ENCODE measurements at places on chromosomes 7 and 10.

- DNase-seq = no peak
Measured at GRCh38 chr7:141202535-141202934, 128.7 kb downstream of the TMEM178B start.

DNA sequence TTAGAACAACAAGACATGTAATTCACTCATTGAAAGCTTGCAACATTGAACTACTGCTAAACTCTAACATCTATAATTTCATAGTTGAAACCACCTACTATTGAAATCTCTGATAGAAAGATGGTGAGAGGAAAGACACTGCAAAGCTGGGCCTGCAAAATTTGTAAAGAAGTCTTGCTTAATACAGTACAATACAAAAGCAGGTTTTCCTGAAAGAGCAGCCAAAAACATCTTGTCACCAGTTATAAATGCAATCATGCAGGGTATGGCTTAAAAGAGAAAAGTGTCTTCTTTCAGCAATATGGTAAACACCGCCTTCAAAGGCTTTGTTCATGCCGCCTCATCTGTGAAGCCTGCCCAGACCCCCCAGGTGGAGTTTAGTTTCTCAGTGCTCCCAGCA is 109.2 kb downstream of the ANK3 start:
- DNase-seq = no peak

DNA sequence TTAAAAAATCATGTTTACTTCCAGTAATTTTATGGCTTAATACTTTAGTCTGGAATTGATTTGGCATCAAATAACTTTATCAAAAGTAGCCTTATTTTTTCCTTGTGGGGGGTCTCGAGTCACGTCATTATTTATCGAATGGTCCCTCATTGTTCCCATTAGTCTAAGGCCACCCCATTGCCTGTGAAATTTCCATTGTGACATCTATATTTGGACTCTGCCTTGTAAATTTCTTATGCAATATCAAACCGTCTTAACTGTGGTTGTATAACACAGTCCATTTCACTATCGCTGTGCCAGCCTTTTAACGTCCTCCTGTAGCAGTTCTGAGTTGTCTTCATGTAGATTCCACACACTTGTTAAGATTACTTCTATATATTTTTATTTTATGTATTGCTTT is 103.9 kb upstream of the RET start:
- no peak for DNase-seq

DNA sequence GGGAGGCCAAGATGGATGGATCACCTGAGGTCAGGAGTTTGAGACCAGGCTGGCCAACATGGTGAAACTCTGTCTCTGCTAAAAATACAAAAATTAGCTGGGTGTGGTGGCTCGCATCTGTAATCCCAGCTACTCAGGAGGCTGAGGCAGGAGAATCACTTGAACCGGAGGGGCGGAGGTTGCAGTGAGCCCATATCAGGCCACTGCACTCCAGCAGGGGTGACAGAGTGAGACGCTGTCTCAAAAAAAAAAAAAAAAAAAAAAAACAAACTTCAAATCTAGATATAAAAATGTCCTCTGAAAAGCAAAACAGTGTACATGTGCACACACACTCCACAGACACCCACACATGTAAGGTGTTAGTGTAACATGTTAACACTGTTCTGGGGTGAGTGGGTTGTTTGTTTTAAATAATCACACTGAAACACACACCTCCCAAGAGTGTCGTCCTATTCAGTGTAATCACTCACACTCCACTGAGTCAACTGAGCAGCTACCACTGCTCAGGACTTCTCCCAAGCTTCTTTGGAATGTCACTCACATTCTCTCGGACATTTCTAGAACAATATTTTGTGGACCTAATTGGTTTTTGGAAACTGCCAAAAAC is 12.8 kb upstream of the RGS10 start:
- no peak for DNase-seq

DNA sequence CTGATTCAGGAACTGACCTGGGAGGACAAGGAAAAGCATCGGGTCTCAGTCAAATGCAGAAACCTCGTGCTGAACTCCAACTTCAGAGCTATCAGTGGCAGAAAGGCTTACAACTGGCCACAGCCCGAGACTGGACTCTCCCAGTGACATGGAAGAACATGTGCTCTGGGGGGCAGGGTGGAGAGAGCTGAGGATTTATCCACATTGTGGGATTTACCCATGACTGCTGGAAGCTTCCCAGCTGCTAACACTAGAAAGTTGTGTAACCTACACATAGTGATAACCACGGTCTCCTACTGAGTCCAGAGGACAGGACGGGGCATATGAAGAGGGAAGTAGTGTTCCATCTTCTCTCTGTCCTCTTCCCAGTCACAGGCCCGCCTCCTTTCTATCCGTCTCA is 103.4 kb downstream of the ITIH5 start:
- DNase-seq = no peak

DNA sequence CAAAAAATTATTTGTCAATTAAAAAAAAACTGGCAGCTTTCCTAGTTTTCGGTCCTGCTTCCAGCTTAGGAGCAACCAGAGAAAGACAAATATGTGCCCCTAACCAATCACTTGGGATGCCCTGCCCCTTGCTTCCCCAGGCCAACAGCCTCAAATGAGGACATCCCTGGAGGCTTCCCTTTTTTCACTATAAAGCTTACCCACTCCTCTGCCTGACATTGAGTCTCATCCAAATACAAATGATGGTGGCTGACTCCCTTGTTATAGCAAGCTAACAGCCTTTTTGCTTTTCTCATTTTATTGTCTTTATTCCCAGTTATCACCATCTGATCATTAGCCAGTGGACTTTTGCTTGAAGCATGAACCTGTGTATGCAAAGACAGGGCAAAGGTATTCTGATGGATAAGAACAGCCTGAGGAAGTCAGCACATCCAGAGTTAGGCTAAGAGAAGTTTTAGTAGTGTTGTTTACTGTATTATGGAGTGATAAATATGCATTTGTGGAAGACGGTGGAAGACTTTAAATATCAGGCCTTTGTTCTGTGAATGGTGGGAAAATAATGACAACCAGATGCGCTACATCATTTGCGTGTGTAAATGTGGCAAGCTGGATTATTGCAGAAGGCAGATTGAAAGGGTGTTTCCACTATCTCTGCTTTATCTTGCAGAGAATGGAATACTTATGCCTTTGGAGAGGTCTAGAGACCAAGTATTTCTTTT is 1.7 kb upstream of the CCM2 start:
- no peak for DNase-seq

DNA sequence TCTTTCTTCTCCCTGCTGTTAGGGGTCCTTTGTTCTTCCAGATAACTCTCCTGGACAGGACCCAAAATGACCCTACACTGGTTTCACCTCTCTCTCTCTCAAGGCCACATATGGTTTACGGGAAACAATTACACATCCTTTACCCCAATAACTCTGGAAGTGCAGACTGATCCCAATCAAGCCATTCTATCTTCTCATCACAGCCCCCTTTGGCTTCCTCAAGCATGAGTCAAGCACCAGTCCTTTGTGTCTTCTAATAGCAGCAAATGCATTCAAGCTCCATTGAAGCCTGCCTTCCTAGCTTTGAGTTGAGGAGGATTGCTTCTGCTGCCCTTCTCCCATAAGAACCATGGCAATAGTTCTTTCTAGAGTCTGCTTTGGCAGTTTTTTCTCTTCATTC is 20.2 kb downstream of the C10orf67 start:
- no peak for DNase-seq

DNA sequence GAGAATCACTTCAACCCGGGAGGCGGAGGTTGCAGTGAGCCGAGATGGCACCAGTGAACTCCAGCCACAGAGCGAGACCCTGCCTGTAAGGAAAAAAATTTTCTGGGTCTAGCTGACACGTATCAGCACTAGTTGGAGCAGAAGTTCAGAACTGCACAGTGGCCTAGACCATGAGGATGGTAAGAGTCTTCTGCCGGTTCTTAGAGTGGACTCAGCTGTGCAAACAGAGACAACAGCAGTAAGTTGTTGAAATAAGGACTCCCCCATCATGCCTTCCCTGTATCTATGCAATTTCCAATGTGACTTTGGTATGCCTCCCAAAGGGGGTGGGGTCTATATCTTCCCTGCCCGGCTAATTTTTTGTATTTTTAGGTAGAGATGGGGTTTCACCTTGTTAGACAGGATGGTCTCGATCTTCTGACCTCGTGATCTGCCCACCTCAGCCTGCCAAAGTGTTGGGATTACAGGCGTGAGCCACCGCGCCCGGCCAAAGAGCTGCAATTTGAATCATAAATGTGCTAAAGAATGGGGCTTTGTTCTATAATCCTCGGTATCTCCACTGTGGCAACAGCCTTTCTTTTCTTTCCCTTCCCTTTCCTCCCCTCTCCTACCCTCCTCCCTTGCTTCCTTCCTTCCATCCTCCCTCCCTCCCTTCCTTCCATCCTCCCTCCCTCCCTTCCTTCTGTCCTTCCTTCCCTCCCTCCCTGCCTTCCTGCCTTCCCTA is 14.5 kb upstream of the RNF216 start:
- DNase-seq = no peak

DNA sequence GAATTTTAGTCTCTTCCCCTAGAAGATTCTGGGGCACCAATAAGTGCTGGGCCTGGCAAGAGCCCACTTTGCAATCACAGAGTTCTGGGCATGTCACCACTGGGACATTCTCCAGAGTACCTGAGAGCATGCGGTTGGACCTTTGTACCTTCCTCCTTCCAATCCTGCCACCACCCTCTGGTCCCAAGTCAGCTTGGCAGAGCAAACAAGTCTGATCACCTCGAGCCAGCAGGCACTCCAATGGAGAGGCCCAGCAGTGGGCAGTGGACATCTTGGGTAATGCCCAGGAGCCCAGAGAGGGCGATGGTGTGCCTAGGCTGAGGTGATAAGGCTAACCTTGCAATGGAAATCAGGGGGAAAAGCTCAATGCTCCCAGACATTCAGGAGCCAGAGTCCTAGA is 43.4 kb downstream of the SH3PXD2A start:
- no peak for DNase-seq

- DNase-seq = no peak
Measured at GRCh38 chr7:28481091-28481926, 69.0 kb downstream of the CREB5 start.

- DNase-seq = no peak
Measured at GRCh38 chr7:131781-132482, 60.4 kb upstream of the FAM20C start.

DNA sequence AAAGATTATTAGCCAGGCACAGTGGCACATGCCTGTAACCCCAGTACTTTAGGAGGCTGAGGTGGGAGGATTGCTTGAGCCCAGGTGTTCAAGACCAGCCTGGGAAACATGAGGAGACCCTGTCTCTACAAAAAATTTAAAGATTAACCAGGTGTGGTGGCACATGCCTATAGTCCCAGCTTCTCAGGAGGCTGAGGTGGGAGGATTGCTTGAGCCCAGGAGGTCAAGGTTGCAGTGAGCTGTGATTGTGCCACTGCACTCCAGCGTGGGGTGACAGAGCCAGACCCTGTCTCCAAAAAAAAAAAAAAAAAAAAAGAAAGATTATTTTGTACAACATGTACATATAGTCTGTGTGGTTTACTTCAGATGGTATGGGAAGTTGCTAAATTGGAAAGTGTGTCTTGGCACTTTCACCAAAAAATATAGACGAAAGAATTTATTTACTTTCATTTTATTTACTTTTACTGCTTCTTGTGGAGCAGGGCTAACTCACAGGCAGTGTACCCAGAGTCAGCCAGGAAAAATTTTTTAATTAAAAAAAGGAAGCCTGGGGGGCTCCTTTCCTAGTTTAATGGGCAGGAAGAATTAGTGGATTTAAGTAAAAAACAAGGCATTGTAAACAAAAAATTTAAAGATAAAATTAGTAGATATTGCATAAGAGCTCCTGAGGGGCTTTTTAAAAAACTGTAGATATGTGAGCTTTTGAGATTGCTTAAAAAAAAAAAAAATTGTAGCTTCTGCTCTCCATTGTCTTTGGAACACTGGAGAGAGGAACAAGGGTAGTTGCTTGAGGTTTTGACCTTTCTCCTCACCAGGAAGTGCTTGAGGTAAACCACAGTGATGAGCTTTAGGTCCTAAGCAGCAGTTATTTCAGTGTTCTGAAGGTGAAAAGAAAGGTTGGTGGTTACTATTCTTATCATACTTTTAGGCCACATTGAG is 44.6 kb upstream of the VDAC2 start:
- no peak for DNase-seq

- DNase-seq = no peak
Measured at GRCh38 chr10:63887023-63887589, 365.9 kb downstream of the REEP3 start.

DNA sequence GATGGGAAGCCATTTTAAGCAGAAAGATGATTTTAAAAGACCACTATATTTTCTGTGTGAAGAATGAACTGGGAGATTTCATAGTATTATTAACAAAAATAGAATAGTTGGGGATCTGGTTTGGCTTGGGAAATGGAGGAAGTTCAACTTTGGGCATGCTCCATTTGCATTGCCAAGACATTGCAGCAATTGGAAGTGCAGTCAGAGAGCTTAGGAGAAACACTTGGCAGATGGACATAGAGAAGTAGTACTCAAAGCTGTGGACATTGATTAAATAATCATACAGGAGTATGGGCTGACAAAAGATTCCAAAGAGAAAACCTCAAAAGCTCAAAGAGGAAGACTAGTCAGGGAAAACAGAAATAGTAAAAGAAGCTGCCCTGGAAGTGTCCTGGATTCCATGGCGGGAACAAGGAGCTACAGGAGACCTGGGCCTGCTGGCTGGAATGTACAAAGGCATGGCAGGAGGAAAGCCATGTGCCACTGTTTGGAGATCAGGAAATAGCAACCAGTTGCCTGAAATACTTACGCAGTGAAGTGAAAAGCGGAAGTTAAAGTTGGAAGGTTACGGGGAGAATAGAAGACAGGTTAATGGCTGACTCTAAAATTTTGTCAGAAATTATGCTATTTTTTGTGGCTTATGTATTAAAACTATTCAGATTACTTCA is 93.6 kb upstream of the MXI1 start:
- no peak for DNase-seq

DNA sequence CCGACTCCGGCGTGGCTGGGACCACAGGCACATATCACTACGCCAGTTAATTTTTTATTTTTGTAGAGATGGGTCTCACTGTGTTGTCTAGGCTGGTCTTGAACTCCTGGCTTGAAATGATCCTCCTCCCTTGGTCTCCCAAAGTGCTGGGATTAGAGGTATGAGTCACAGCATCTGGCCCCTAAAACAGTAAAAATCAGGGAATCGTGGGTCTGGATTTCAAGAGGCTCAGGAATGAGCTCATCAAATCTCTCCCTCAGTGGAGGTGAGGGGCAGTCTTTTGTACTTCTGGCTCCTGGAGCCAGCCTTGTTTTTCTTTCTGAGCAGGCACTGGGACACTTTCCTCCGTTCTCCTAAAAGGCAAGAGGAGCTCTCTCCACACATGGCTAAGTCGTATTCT is 32.1 kb upstream of the RHEB start:
- no peak for DNase-seq

- DNase-seq = no peak
Measured at GRCh38 chr10:6926971-6927370, 346.9 kb upstream of the PRKCQ start.

GRCh38 chr7:93392984-93393383 is 160.8 kb downstream of the VPS50 start:
- DNase-seq = no peak

DNA sequence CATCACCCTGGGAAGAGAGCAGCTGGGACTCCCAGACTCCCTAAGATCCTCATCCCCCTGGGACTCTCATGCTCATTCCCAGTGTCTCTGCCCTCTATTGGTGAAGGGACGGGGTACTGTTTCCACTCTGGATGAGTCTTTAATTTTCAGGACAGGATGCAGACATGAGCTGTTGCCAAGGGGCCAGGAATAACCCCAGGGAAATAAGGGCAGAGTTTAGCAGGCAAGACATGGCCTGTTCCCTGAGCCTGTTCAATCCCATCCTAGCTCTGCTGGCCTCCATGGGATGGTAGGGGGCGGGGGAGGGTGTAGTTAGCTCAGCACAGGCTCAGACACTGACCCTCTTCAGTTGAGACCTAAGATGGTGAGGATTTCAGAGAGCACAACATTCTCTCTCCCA is 14.0 kb downstream of the C10orf105 start:
- DNase-seq = no peak

All from activated T-cell treated with anti-CD3 and anti-CD28 coated beads, Interleukin-2, amount 50 U/mL, for 1 hour (primary cell).